Stimulated activated CD4-positive, alpha-beta T cell treated with anti-CD3 and anti-CD28 coated beads, Interleukin-4, amount 100 ng/mL, for 4 hours (primary cell): ENCODE measurements at places on chromosomes 5 and 9.

- peak; percentile 3 for DNase-seq
Measured at GRCh38 chr9:16154521-16155078, 601.8 kb downstream of the CCDC171 start.

DNA sequence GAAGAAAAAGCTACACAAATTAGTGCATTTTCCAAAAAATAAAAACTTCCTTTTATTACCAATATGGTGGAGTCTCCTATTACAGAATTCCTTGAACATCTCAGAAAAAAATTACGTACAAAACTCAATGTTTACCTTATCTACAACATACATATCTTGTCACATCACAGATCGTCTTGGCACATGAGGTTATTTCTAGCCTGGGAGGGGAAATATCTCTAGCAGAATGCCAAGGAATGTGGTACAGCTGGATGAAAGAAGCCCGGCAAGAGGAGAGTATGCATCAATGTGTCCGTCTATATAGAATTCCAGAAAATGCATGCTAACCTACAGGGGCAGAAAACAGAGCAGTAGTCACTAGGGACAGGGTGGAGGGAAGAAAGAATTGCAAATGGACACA, 443.8 kb downstream of the ZSWIM6 start:
- DNase-seq = no peak

DNA sequence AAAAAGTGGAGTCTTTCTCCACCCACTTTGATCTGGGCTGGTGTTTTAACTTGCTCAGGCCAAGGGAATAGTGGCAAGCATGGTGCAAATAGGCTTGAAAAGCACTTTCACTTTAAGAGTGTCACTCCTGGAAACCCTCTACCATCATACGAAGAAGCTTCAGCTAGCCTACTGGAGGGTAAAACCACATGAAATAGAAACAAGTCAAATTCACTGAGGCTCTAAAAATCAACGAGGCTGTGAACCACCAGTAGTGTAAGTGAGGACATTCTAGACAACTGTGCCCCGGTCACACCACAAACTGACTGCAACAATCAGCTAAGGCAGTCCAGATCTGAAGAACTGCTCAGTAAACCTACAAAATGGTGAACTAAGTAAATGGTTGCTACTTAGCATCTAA, 2366.3 kb upstream of the C9orf72 start:
- DNase-seq = no peak

DNA sequence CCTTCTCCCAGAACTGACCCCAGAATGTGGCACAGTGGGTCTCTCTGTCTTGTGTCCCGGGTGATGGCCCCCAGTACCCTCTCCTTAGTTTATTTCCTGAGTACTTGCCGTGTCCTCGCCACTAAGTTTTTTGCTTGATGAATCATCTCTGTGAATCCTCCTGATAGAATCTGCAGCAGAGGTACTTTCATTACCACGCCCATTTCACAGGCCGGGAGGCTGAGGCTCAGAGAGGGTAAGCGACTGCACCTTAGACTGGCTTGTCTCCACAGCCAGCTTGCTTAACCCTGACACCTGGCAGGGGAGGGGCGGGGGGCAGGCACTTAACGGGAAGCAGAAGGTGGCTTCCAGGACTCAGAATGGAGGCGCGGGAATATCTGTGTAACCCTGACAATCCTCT, 7.9 kb upstream of the IER5L start:
- DNase-seq = no peak

- no peak for DNase-seq
Measured at GRCh38 chr9:130043654-130044623, 950 bp upstream of the FNBP1 start.

GRCh38 chr5:40406741-40407211, 272.9 kb upstream of the PTGER4 start:
- no peak for DNase-seq

DNA sequence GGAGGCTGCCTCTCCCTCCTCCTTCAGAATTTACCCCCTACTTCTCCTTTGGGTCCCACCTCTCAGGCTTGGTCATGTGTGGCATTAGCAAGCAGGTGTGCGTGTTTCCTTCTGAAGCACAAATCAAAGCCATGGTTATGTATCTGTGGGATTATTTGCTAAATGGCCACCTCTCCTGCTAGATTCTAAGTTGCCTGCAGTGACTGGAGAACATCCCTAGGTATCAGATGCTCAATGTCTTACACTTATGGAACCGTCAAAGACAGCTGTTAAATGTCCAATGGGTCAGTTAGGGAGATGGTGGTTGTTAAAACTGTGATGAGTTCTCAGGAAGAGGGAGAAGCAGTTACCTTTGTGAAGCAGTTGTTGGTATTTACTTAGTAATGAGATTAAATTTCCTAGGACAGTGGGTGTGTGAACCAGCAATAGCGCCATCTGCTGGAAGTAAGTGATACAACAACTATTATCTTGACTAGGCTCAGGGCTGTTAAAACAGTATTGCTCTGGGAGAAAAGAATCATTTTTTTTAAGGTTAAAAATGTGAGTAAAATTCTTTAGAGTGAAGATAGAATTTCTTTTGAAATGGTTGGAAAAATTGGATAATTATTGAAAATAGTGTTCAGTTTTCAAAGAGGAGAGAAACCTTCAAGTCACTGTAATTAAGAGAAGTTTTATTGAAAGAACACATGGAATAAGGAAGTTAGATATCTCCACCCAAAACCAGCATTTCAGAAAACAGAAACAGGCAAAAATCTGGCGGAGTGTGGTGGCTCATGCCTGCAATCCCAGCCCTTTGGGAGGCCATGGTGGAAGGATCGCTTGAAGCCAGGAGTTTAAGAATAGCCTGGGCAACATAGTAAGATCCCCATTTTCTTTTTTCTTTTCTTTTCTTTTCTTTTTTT, 71.3 kb downstream of the TMC1 start:
- DNase-seq = no peak

GRCh38 chr5:54758038-54758437, 227.4 kb downstream of the ESM1 start:
- no peak for DNase-seq

GRCh38 chr5:29203049-29203448, 1990.4 kb upstream of the CDH6 start:
- DNase-seq = no peak

DNA sequence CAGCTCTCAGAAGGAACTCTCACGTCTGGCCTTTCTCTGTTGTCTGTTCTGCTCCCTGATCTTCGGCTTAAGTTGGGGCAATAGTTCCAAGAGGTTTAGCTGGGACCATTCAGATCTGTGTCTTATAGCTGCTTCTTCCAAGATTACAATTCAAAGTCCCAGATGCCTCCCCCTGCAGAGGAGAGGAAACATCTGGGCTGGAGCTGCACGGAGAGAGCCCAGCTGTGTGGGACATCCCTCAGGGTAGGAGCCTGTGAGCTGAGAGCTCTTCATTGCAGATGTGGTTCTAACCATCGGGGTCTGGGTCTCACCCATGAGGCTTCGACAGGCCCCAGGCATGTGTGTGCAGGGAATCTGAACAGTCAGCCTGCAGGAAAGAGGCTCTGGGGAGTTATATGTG, 9.0 kb upstream of the PHF19 start:
- DNase-seq = no peak

GRCh38 chr5:116068028-116068632, 16.7 kb upstream of the COMMD10 start:
- no peak for DNase-seq
